NCI-H460 (cell line): ENCODE measurements at places on chromosomes 3 and 15. TPM values are rescaled to one million over a fixed set of nuclear protein-coding genes. Genes with fewer than 3 reads are reported as not detected.

DNA sequence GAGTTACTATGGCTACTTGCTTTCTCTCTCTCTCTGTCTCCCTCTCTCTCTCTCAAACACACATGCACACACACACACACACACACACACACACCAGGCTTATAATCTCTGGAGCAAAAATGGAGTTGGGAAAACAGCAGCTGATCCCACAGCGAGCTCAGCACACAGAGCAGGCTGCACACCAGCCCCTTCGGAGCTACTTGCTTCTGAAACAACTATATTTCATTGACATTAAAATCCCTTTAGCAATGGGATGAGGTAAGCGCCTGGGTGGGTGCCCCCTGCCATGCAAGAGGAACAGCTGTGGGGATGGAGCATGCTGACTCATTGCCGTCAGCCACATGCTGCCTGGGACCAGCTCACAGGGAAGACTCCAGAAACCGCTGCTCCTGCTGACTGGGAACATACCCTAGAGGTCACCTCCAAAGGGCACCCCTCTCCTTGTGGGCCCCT, 45.7 kb downstream of the B3GNT5 start:
- DNase-seq = no peak

DNA sequence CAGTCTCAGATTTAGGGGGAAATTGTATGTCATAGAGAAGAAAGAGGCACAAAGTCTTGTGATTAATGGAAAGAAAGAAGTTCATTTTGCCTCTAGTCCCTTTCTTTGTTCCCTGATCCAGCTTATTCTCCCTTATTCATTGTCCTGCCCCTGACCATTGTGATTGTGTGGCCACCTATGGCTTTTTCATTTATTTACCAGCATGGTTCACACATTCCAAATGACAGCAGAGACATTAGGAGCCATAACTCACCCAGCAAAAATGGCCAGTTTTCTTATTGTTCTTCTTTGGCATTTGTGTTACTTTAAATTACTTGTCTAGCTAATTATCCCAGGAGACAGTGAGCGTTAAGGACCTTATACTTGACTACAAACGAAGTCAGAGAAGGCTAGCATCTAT, 36.3 kb upstream of the SGO1 start:
- no peak for DNase-seq

- no peak for DNase-seq
Observed at GRCh38 chr3:107662124-107662507, 139.4 kb downstream of the BBX start.

DNA sequence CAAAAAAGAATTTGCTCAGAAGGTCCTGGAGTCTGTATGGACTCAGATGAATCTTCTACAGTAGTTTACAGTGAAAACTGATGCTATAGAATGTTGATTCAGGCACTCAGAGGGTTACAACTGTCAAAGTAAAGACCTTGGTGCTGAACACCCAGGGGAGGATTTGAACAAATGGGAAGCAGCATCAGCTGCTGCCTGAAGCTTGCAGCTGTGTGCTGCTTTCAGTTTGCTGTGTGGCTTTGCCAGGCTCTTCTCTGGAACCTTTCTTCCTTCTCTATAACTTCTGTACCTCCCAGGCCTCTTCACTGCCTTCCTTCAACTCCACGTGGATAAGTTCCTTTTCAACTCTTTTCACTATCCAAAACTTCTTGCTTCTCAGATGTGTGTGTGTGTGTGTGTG, 214.2 kb downstream of the GRM7 start:
- DNase-seq = no peak

GRCh38 chr15:64134345-64134829, 17.1 kb upstream of the SNX22 start:
- DNase-seq = no peak

- no peak for DNase-seq
Observed at GRCh38 chr3:111603679-111604078, 8.5 kb upstream of the ZBED2 start.

DNA sequence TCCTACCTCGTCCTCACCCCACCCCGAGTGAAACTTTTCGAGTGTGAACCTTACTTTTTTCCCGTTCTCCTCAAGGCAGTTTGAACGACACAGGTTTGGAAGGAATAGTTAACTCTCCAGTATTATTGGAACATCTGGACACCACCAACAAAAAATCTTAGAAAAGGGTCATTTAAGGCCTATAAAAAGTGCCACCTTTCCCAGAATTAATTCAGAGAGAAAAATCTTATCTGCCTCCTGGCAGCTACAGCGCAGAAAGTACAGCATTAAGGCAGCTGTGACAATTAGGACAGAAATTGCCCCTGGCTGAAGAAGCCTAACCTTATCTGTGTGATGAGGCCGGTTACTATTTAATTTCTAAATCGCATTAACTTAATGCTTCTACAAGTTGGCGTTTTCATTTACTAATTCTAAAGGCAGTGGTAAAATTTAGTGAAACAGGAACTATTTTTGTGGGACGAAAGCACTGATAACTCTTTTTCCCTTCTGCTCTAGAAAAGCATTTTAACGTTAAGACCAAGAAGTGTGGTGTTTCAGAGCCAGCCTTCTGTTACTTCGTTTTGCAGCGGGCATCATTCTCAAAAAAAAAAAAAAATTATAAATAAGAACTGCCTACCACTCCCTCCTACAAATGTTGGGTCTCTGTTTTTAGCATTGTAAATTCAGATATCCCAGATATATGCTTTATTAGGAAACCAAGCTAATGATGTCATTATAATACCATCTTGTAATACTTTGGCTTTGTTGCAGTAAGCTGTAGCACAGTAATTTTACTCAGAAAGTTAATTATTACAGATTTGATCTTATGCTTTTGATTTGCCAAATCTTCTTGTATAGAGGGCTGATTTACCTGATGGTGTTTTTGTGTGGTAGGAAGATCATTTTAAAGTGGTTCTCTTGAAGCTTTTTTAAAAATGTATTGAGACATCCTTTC, 1.4 kb downstream of the ATP11B start:
- no peak for DNase-seq

GRCh38 chr3:113805249-113805648, 33.3 kb upstream of the GRAMD1C start:
- DNase-seq = no peak

DNA sequence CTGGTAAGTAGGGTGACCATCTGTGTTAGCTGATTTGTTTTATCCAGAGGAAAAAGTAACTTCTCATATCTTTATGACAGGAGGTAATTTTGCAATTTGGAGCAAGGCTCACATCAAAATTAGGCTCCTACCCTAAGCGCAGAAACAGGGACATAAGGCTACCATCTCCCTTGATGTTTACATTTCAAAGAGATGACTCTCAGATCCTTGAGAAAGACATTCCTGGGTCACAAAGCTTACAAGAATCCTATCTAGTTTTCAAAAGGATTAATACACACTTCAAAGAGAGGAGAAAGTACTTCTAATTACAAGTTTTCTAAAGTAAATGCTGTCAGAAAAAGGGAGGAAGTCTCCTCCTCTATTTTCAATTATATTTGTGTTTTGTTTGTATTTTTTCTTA, 7.0 kb downstream of the ZPLD1 start:
- DNase-seq = no peak

GRCh38 chr3:173395073-173395411, 2.5 kb upstream of the NLGN1 start:
- DNase-seq = peak; percentile 36

- DNase-seq = no peak
Observed at GRCh38 chr3:68771681-68772080, 160.7 kb downstream of the TAFA4 start.

GRCh38 chr3:62818347-62818746, 56.9 kb downstream of the CADPS start:
- DNase-seq = no peak

DNA sequence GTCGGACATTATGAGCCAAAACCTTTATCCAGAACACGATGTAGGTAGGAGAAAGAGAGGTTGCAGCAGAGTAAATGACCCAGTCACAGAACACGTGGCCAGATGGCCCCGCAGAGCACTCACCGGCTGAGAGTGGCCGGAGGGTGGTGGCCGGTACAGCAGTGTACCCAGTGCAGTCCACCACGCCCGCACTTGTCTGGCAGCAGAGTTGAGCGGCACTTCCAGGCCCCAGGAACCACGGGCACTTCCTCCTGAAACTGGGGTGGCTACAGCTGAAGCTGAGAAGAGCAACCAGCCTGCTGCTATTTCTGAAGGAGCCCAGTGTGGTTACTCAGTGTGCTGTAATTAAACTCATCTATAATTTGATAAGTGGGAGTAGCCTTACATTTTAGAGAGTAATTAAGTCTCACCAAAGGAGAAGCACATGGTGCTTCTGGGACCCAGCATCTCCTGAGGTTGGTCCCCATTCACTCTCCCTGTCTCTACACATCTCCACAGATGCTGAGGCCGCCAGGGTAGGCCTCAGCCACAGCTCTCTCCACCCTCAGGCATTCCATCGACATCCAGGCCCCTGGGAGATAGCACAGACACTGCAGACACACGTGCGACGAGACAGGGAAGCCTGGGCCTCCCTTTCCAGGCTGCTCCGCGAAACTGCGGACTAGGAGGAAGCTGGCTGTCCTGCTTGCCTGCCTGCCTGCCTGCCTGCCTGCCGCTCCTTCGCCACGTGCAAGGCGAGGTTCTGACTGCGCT, 49.8 kb downstream of the BDH1 start:
- DNase-seq = no peak

DNA sequence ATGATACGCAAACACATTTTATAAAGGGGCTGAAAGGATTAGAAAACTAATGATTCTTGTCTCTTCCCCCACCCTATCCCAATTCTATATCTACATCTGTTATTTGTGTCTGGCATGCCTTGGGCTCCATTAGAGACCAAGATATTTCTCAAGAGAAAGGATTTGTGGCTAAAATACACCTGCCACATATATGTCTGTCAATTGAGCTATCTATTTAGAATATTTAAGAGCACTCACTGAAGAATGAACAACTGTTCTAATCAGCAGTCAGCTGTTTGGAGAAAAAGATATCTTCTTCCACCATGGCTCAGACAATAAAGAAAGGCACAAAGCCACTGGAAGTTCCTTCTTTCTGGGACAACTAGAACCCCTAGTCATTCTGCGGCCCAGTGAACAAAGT, 61.7 kb upstream of the LRRN1 start:
- no peak for DNase-seq

- DNase-seq = no peak
Observed at GRCh38 chr15:39592500-39592899, 11.6 kb downstream of the THBS1 start.

DNA sequence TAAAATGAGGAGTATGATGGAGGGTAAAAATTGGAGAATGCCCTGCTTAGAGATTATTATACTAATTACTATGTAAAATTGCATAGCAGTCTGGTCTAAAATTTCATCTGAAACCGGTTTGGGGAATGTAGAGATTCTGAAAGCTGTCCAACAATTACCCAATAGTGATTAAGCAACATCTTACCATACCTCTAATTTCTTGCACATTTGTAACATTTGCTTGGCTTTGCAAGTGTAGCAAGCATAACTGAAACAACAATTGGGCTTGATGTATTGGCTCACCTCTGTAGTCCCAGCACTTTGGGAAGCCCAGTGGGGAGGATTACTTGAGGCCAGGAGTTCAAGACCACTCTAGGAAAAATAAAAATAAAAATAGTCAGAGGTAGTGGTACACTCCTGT, 17.4 kb downstream of the AADACL2 start:
- no peak for DNase-seq

GRCh38 chr3:53286727-53287126, 30.9 kb upstream of the TKT start:
- no peak for DNase-seq

DNA sequence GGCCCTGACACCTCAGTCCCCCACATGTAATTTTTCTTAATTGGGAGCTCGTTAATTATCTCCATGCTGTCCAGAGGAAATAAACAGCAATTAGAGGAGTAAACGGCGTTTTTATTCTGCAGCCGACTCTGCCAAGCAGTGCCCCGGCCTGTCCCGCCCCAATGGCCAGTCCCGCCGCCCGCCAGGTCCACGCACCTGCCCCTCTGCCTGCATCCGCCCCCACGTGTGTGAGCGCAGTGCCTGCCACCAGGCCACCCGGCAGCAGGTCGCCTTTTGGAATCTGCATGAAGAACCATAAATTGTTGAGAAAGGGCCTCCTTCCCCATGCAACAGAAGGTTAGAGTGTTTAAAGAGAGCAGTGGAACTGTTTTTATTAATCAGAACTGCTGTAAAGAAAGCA, 87.5 kb upstream of the LINGO1 start:
- no peak for DNase-seq

DNA sequence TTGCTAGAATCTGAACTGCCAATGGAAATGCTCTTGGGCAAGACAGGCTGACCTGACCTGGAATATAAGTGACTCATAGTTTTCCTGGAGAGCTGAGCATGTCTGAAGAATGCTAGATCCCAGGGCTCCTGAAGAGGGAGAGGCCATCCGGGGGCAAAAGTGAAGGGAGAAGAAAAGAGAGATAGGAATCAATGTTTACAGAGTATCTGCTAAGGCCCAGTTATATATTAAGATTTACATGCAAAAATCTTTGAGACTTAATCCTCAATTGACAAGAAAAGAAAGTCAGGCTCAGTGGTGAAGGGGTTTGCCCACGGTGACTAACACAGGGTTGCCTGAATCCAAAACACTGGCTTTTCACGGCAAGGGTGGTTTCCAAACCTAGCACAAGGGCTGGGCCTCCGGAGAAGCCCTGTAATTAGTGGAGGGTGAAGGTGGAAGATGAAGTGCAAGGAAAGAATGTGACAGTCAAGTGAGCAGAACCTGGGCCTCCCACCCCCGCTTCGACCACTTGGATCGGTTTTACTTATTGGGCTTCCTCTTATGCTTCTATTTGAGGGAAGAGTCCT, 91.7 kb upstream of the FGF12 start:
- DNase-seq = no peak

- DNase-seq = no peak
Observed at GRCh38 chr15:72042054-72042453, 75.9 kb downstream of the MYO9A start.

DNA sequence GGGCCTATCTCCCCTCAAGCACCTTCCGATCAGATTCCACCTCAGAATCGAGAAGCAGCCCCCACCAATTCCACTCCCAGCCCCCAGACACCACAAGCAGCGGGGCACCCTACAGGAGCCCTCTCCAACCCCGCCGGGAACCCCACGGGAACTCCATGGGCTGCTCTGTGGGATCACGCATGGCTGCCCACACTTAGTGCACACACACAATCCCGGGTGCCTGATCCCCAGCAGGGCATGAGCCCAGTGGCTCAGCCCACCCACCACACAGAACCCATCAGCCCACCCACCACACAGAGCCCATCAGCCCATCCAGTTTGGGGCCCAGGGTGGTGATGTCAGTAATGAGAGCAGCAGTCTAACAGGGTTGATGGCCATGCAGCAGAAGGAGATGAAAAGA, 141.6 kb upstream of the LINGO1 start:
- DNase-seq = no peak

GRCh38 chr15:50438251-50438650, 14.0 kb downstream of the USP8 start:
- DNase-seq = no peak

- DNase-seq = no peak
Observed at GRCh38 chr3:99639579-99639978, 1.2 kb downstream of the COL8A1 start.

FGF12 gene
- total RNA-seq = 1.5 TPM in 2 replicates

OXTR gene
- 0.23 and 0.50 TPM in 2 replicates for total RNA-seq

KY gene
- total RNA-seq = not detected in 2 replicates

PLSCR5 gene
- total RNA-seq = not detected in 2 replicates

FES gene
- 0.59 TPM in 1 of 2 replicates, not detected in the other for total RNA-seq

LHFPL4 gene
- total RNA-seq = not detected in 2 replicates

PLSCR2 gene
- 0.43 TPM in 1 of 2 replicates, not detected in the other for total RNA-seq

UROC1 gene
- total RNA-seq = not detected in 2 replicates

ABI3BP gene
- 1.3 and 1.7 TPM in 2 replicates for total RNA-seq

CADM2 gene
- total RNA-seq = 20.9 and 25.0 TPM in 2 replicates
